Neural crest cell (in vitro differentiated cells): ENCODE measurements at places on chromosomes 1 and 21. TPM values are rescaled to one million over a fixed set of nuclear protein-coding genes. Genes with fewer than 3 reads are reported as not detected.

Gene CYP4A22
- total RNA-seq: not detected in 2 replicates

Gene KRTAP13-2
- total RNA-seq: not detected in 2 replicates

Gene SEC22B
- 18.9 and 19.1 TPM in 2 replicates for total RNA-seq

Gene RSPO1
- 0.50 and 0.54 TPM in 2 replicates for total RNA-seq

Gene IL20
- total RNA-seq: not detected in 2 replicates

- no peaks in the 10 kb centered on the region for H3K4me1 ChIP-seq
- H3K27me3 ChIP-seq: no peaks in the 10 kb centered on the region
- DNase-seq: no peak
- H3K36me3 ChIP-seq: peaks cover 11% of the 10 kb centered on the region
- no peak overlapping the region for H3K4me3 ChIP-seq
These were observed 497.1 kb downstream of the AGBL4 start for GRCh38 chr1:49526672-49527071.

- no peak overlapping the region for H3K27ac ChIP-seq
- H3K27me3 ChIP-seq: no peaks in the 10 kb centered on the region
- no peaks in the 10 kb centered on the region for H3K36me3 ChIP-seq
- no peak for DNase-seq
These were observed 68.4 kb upstream of the ABCG1 start for GRCh38 chr21:42150474-42151085.

GRCh38 chr1:166080967-166081870 lies 85.6 kb downstream of the FAM78B start:
- peaks cover 4% of the 10 kb centered on the region for H3K4me1 ChIP-seq
- no peak overlapping the region for H3K4me3 ChIP-seq
- H3K36me3 ChIP-seq: no peaks in the 10 kb centered on the region
- H3K27me3 ChIP-seq: no peaks in the 10 kb centered on the region

GRCh38 chr1:33906156-33906555 lies 42.3 kb downstream of the HMGB4 start:
- H3K27ac ChIP-seq: no peak overlapping the region
- DNase-seq: no peak
- H3K4me1 ChIP-seq: no peaks in the 10 kb centered on the region
- no peaks in the 10 kb centered on the region for H3K36me3 ChIP-seq

- peaks cover 24% of the 10 kb centered on the region for H3K4me1 ChIP-seq
- no peak overlapping the region for H3K27ac ChIP-seq
- no peak for DNase-seq
These were observed 420.9 kb downstream of the DISC1 start for GRCh38 chr1:232047473-232047872.

- H3K36me3 ChIP-seq: no peaks in the 10 kb centered on the region
- peaks cover 9% of the 10 kb centered on the region for H3K4me1 ChIP-seq
- H3K27me3 ChIP-seq: no peaks in the 10 kb centered on the region
- H3K4me3 ChIP-seq: no peak overlapping the region
- no peak overlapping the region for H3K27ac ChIP-seq
These were observed 41.3 kb upstream of the BMP8B start for GRCh38 chr1:39829791-39830533.

DNA sequence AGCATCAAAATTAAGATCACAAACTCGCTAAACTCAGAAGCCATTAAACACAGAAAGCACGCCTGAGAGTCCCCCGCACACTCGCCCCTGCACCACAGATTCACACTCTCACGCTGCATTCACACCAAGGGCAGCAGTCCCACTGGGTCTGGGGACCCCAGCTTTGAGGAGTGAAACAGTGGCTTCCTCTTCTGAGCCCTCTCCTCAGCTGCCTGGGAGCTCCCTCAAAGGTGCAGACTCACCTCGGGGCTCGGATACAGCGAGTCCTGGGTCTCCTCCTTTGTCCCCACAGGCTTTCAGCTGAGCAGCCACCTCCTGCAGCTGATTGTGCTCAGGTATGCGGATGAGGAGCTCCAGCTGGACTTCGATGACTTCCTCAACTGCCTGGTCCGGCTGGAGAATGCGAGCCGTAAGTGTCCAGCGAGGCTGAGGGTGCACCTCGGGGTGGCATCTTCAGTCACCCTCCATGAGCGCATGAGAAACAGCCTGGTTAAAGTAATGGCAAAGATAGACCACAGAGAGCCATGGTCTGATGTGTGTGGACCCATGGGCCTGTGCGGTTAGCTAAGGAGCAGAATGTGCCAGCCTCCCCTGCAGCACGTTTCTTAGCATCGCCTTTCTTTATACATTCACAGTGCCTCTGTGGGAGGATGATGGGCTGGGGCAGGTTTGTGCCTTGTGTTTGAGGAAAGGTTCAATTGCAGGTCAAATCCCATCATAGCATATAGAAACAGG lies 47.9 kb downstream of the CAPN9 start:
- H3K4me3 ChIP-seq: no peak overlapping the region
- H3K27me3 ChIP-seq: no peaks in the 10 kb centered on the region
- no peak for DNase-seq
- H3K36me3 ChIP-seq: no peaks in the 10 kb centered on the region
- peaks cover 20% of the 10 kb centered on the region for H3K4me1 ChIP-seq
- no peak overlapping the region for H3K27ac ChIP-seq

DNA sequence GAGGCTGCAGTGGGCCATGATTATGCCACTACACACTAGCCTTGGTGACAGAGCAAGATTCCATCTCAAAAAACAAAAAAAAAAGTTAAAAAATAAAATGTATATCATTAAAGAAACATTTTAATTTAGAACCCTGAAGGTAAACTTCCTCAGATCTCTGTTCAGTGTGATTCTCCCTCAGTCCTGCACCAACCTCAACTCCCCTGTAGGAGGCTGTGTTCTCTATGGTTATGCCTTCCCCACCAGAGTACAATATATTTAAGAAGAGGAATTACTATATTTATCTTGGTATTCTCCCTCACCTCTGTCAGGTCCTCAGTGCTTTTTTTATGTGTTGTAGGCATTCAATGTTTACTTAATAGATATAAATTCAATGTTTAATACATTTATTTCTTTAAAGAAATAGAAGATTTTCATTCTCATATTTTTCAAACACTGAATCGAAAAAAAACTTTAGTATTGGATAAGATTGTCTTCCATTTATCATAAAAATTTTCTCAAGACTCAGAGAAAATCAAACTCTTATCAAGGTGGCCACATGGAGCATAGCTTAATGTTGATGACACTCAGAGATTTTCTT lies 4.8 kb upstream of the LRRC8B start:
- peaks cover 16% of the 10 kb centered on the region for H3K4me1 ChIP-seq
- H3K27ac ChIP-seq: no peak overlapping the region
- no peak overlapping the region for H3K4me3 ChIP-seq
- DNase-seq: no peak
